Ecto neural progenitor cell (in vitro differentiated cells): ENCODE measurements at places on chromosomes 2 and 18.

GRCh38 chr18:12652861-12653401, 5.0 kb downstream of the SPIRE1 start:
- no peak for DNase-seq

DNA sequence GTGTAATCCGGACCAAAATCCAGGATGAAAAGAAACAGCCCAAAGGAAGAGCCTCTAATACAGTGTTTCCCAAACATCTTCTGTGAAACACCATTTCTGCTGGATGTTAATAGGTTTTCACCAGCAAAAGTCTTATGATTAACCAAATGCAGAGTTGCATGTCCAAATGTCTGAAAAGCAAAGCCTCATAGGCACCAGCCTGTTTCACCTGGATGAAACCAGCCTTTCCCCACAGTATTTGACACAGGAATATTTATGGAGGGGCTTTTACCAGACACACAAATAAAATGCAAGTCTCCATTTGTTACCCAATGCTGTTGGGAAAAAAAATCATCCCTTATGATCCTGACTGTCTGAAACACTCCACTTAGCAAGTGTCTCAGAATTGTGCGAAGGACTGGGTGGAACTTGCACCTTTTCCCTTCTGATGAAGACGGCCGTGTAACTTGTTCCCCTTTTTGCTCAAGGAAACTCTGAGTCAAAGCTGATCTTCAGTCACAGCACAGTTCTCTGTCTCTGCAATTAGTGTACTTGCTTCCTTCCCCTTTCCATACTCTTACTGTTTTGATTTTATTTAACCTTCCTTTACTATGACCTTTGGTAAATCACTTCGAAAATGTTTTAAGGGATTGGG, 70.3 kb upstream of the IL1R2 start:
- DNase-seq, result no peak

DNA sequence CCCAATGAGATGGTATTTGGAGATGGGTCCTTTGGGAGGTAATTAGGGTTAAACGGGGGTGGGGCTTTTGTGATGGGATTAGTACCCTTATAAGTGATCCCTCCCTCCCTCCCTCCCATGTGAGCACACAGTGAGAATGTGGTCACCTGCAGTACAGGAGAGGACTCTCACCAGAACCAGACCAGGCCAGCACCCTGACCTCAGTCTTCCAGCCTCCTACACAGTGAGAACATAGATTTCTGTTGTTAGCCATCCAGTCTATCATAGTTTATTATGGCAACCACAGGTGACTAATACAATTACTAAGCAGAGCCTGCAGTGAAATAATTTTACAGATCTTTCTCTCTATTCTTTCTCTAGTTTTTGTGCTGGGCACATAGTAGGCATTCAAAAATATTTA, 137.7 kb upstream of the PKDCC start:
- DNase-seq, result no peak

DNA sequence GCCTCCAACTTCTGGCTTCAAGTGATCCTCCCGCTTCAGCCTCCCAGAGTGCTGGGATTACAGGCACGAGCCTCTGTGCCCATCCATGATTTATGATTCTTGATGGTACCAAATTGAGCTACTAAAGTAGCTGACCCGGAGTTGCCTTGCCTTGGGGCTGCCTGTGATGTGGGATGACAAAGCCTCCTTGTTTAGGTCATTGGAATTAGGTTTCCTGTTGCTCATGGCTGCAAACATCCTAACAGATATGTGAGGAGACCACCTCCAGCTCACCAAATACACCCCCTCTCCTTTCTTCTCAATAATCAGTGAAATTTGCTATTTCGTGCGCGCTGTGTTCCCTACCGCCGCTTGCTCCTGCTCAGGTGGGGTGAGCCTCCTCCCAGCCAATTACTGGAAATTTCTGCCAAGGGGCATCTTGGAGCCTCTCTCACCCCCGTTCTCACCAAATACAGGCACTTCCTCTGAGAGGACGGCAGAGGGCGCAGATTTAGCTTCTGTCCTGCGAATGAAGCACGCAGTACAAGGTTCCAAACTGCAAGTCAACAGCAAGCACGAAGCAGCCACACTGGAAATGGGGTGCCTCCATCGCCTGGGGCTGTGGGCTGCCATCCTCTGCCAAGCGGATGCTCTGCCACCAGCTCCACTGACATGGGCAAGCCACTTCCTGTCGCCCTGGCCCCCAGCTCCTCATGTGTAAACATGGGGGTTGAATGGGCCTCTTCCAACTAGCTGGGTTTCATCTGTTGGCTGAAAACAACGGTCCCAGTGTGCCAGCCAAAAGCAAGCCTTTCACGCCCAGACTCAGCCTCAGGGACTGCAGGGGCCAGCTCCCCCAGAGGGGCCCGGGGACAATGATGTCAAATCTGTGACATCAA, 71.7 kb downstream of the NCAPH start:
- DNase-seq, result peak; percentile 82

DNA sequence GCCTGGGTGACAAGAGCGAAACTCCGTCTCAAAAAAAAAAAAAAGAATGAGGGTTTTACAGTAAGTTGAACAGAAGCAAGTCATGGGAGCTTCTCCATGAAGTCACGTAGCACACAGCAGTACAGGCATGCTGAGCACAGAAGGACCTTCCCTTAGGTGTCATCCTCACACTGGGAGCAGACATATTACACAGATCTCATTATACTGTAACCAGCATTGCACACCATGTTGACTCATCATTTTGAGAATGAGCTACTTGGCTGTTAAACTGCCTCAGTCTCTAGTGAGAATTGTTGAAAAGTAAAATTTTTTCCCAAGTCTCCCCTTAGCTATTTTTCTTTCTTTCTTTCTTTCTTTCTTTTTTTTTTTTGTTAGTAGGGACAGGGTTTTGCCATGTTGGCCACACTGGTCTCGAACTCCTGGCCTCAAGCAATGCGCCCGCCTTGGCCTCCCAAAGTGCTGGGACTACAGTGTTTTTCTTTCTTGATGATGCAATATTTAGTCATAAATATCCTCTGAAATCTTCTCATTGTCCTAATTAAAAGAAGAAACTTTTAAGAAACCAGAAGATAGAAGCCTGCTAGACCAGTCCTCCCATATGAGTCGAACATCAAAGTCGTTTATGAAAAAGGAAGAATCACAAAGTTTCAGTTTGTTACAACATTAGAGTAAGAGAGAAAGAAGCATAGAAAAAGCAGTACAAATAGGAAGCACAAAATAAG, 37.9 kb upstream of the PPP1CB start:
- no peak for DNase-seq

DNA sequence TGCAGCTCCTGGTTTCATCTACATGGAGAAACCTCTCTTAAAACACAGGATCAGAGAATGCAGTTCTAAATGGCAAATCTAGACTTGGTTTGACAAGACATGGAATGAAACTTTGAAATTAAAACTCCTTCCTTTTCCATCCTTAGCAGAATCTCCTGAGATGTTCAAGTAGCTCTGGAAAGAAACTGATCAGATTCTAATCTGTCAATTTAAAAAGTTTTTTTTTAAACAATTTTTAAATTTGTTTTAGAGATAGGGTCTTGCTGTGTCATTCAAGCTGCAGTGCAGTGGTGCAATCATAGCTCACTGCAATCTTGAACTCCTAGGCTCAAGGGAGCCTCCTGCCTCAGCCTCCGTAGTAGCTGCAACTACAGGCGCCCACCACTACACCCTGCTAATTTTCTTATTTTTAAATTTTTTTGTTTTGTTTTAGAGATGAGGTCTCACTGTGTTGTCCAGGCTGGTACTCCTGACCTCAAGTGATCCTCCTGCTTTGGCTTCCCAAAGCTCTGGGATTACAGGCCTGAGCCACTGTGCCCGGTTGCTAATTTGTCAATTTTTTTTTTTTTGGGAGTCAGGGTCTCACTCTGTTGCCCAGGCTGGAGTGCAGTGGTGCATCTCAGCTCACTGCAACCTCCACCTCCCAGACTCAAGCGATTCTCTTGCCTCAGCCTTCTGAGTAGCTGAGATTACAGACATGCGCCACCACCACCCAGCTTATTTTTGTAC, 216.7 kb downstream of the TGIF1 start:
- no peak for DNase-seq

GRCh38 chr2:70991142-70991541, 3.5 kb downstream of the TEX261 start:
- DNase-seq, result no peak

- DNase-seq, result no peak
These were observed 76.5 kb downstream of the BABAM2 start for GRCh38 chr2:27967076-27967475.

GRCh38 chr2:177282787-177283572, 18.5 kb upstream of the NFE2L2 start:
- DNase-seq, result no peak

- DNase-seq, result no peak
These were observed 126.7 kb downstream of the DDX1 start for GRCh38 chr2:15718103-15718943.

- no peak for DNase-seq
These were observed 25.9 kb downstream of the ITM2C start for GRCh38 chr2:230890646-230891045.

DNA sequence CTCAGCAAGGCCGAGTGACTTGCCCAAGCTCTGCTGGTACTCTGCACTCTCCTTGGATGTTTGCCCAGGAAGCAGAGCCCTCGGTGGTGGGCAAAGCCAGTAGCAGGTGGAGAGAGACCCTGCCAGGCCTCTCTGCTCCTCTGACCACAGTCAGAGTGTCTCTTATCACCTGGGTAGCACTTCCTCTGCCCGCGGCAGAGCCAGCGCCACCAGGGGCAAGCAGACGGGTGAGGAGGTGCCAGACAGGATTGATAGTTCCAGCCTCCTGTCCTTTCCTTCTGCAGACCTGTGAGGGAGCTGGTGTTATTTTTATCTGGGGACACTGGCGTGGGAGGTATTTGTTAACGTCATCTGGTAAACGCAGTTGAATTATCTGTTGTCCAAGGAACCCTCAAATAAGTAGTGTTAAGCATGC, 152.9 kb downstream of the SMAD7 start:
- DNase-seq, result peak; percentile 22

DNA sequence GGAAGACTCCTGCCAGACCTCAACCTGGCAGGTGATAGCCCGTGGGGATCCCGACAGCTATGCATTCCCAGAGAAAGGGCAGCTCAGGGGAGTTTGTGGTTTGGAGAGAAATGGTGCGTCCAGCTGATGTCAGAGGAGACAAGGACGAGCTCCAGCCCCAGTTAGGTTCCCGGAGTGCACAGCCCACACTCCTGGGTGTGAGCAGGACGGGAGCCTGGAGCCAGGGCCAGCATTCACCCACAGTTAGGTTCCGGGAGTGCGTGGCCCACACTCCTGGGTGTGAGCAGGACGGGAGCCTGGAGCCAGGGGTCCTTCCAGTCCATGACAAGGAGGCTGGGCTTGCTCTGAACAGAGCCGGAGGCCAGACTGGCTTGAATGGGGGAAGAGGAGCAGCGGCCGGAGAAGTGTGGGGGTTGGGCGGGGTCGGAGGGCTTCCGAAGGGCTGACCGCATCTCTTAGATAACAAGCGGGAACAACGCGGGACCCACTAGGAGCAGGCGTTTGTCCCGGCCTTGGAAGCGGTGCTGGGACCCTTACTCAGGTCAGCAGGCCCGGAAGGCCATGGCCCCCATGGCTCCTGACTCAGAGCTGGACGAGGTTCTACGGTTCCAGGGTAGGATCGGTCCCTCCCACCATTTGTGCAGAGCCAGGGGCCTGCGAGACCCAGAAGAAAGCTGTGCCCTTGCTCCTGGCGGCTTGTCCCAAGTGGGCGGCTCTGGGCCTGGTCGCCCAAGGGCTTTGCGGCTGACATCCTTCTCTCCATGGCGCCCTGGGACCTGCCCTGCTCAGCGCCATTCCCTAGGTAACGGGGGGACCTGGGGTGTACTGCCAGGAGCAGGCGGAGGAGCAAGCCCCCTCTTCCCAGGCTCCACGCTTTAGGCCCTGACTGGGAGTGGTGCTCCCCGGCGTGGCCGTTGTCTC, 185.6 kb downstream of the RTP5 start:
- no peak for DNase-seq

DNA sequence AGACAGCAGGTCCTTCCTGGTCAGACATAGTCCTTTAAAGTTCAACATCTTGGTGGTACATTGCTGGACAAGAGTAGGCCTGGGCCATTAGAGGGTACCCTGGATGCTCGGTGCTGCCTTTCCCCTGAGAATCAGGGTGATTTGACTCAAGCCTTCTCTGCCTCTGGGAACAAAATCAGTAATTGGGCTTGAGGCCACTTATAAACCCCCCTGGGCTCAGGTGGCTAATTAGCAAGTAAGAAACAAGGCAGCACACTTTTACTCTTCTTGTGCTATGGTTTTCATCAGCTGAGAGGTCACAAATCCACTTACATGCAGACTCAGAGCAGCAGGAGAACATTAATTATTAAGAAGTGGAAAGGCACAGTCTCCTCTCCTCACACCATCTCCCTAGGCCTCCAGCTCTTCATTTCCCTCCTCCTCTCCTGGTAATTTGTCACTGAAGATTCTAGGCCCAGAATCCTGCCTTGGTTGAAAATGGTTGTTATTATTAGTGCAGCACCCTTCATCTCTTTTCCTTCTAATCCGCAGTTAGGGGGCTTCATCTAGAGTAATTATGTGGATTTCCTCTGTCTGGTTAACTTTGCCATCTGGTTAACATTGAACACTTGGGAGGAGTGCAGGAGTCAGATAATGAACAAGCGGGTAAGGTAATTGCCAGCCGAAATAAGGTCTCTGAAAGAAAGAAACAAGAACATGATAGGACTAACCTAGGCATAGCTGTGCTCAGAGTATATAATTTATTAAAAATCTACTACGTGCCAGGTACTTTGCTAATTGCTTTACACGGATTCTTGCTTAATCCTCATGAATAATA, 29.7 kb upstream of the CASP10 start:
- DNase-seq, result no peak

DNA sequence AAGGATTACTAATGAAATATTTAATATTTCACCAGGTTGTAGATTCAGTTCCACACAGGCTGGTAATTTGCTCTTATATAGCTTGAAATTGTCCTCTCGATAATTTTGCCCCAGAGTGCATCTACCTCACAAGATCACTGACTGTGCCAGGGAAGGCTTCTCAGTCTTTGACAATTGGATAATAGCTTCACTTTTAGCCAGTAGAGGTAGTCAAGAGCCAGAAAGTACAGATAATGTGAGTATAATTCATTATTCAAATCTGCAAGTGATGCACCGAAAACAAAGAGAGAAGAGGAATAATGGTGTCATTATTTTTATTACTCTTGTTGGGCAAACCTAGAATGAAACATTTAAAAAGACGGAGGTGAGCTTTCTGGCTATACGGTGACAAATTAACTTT, 292.8 kb downstream of the EN1 start:
- DNase-seq, result no peak

GRCh38 chr18:49008716-49009115, 58.0 kb upstream of the SMAD7 start:
- no peak for DNase-seq

GRCh38 chr2:86012007-86012712, 93.5 kb downstream of the POLR1A start:
- no peak for DNase-seq

- no peak for DNase-seq
These were observed 21.9 kb downstream of the EVA1A start for GRCh38 chr2:75538521-75539490.

- DNase-seq, result no peak
These were observed 158.9 kb upstream of the BOD1L2 start for GRCh38 chr18:56988022-56988421.
